ENCODE measurements at places on chromosomes 12 and 14.

GRCh38 chr12:129080391-129080790 lies 227.1 kb downstream of the GLT1D1 start:
- no peak for DNase-seq

GRCh38 chr12:65570451-65571130 lies 253.7 kb upstream of the HMGA2 start:
- DNase-seq: no peak

GRCh38 chr12:80794551-80794950 lies 77.8 kb downstream of the MYF5 start:
- DNase-seq: no peak

- no peak for DNase-seq
These were observed 21.3 kb downstream of the MYBPC1 start for GRCh38 chr12:101616027-101616494.

- no peak for DNase-seq
These were observed 123.2 kb downstream of the PELI2 start for GRCh38 chr14:56241461-56241860.

DNA sequence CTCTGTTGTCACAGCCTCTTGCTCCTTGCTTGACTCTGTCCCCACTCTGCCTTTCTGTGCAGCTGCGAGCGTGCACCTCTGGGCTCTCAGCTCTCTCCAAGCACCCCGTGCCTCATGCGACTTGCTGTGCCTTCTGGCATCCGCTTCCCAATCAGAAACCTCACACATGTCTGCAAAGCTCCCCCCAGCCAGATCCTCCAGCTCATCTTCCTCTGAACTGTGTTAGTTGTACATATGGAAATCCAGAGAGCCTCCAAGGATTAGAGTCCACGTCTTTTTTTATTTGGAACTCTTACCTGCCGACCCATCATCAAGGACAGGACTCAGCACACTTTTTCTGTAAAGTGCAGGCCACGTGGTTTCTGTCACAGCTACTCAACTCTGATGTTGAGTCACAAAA lies 70.5 kb downstream of the ANO2 start:
- DNase-seq: no peak

- DNase-seq: no peak
These were observed 140.0 kb downstream of the PDE3A start for GRCh38 chr12:20508359-20508758.

DNA sequence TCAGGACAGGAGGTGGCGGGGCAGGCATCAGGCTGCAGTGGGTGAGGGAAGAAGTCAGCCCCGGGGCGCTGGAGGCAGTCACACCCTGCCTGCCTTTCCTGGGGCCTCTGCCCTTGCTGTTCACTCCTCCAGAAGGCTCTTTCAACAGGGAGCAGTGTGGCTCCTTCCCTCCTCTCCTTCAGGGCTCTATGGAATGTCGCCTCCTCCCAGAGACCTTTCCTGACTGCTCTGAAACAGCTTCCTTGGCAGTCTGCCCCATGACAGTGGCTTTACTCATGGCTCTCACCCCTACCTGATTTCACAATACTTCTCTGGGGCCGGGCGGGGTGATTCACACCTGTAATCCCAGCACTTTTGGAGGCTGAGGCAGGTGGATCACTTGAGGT lies 7.1 kb downstream of the RHOF start:
- DNase-seq: no peak

- no peak for DNase-seq
These were observed 41.8 kb upstream of the CLMN start for GRCh38 chr14:95361373-95362137.

DNA sequence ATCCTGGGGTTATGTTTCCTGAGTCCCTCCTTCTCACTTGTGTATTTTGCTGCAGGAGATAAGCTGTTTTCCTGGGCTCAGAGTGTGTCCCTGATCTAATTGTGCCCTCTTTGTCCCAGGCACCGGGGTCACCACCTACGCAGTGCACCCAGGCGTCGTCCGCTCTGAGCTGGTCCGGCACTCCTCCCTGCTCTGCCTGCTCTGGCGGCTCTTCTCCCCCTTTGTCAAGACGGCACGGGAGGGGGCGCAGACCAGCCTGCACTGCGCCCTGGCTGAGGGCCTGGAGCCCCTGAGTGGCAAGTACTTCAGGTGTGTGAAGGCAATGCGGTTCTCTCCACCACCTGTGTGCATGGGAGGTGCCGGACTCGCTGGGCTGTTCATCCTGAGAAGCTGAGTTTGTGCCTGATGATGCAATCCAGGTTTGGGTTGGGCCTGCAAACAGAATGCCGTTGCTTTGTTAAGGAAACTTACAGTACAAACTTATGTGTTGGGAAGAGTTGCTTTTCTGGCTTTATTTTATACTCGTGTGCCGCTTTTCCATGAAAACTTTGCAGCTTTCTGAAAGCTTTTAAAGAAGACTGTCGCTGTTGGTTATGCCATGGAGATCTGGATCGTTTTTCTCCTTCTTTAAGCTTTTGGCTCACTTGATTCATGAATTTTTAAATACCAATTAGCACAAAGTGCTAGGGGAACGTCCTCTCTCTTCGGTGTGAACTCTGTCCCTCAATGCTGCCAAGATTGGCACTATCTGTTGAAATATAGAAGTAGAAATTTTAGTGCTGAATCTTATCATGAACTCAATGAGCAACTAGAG lies 27.6 kb downstream of the RDH12 start:
- no peak for DNase-seq

- DNase-seq: no peak
These were observed 334.1 kb upstream of the RGS6 start for GRCh38 chr14:71597955-71598660.

GRCh38 chr12:21852251-21852650 lies 77.7 kb upstream of the KCNJ8 start:
- DNase-seq: no peak
